ENCODE measurements at places on chromosomes 13 and 19. TPM values are rescaled to one million over a fixed set of nuclear protein-coding genes. Genes with fewer than 3 reads are reported as not detected.

FCER2 gene
- not detected for total RNA-seq

CKM gene
- not detected for total RNA-seq

MEDAG gene
- 0.15 TPM for total RNA-seq

ZNF578 gene
- total RNA-seq: not detected

BRME1 gene
- total RNA-seq: 0.64 TPM

CPB2 gene
- 0.11 TPM for total RNA-seq

C5AR1 gene
- 3.3 TPM for total RNA-seq

KLK2 gene
- total RNA-seq: not detected

ITGBL1 gene
- total RNA-seq: 1.5 TPM

AMER2 gene
- total RNA-seq: not detected

LILRA1 gene
- not detected for total RNA-seq

KIR3DL3 gene
- not detected for total RNA-seq

RXFP2 gene
- not detected for total RNA-seq

VSTM1 gene
- total RNA-seq: 0.23 TPM

CLDND2 gene
- total RNA-seq: 13.0 TPM

HTR2A gene
- not detected for total RNA-seq

PCDH20 gene
- not detected for total RNA-seq

MCF2L gene
- 0.37 TPM for total RNA-seq

ZNF471 gene
- 0.09 TPM for total RNA-seq

GJA3 gene
- total RNA-seq: 1.3 TPM

CGB3 gene
- total RNA-seq: not detected

ATP1A3 gene
- total RNA-seq: 5.9 TPM

TMEM150B gene
- total RNA-seq: not detected

NCAN gene
- total RNA-seq: 0.06 TPM

NLRP11 gene
- not detected for total RNA-seq

CACNG6 gene
- total RNA-seq: 11.4 TPM

P2RY11 gene
- total RNA-seq: 7.5 TPM

ZNF284 gene
- total RNA-seq: 0.26 TPM

EFNA2 gene
- total RNA-seq: 2.1 TPM

NMRK2 gene
- not detected for total RNA-seq

IFNL3 gene
- total RNA-seq: not detected

PSPN gene
- 0.97 TPM for total RNA-seq

IGSF23 gene
- 0.19 TPM for total RNA-seq

PSG6 gene
- total RNA-seq: not detected

RYR1 gene
- total RNA-seq: 5.2 TPM

KBTBD7 gene
- 2.9 TPM for total RNA-seq

SLC46A3 gene
- total RNA-seq: 1.4 TPM

ELSPBP1 gene
- not detected for total RNA-seq

PSG7 gene
- total RNA-seq: 0.07 TPM
